ENCODE measurements at places on chromosomes 16 and 17.

- DNase-seq = no peak
These were observed 12.2 kb downstream of the TSPOAP1 start for GRCh38 chr17:58316260-58316960.

- DNase-seq = no peak
These were observed 36.4 kb downstream of the HEATR3 start for GRCh38 chr16:50102051-50102746.

DNA sequence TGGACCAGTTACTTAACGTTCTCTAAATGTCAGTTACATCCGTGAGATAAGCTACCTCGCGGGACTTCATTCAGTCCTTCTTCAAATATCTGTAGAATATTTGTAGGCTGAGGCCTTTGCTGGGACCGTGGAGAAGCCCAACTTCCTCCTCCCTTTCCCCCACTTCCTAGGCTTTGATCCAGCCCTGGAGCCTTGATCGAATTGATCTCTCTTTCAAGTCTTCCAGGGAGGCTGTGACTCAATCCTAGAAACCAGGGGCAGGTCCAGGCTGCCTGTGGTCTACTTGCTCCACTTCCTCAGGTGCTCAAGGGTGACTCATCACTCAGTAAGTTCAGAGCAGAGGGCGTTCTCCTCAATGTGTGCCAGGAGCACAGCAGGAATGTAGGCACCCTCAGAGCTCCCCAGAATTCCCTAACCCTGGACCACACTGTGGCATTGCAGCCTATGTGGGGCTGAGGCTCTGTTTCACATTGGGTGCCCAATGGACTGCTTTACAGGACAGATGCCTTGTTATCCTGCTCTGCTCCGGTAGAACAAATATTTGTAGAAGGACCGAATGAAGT, 11.2 kb upstream of the CEP20 start:
- DNase-seq = no peak

GRCh38 chr16:86375364-86375763, 135.0 kb upstream of the FOXF1 start:
- DNase-seq = no peak

GRCh38 chr17:33085256-33085655, 93.6 kb downstream of the SPACA3 start:
- DNase-seq = no peak
